ENCODE measurements at places on chromosomes 7 and 10.

DNA sequence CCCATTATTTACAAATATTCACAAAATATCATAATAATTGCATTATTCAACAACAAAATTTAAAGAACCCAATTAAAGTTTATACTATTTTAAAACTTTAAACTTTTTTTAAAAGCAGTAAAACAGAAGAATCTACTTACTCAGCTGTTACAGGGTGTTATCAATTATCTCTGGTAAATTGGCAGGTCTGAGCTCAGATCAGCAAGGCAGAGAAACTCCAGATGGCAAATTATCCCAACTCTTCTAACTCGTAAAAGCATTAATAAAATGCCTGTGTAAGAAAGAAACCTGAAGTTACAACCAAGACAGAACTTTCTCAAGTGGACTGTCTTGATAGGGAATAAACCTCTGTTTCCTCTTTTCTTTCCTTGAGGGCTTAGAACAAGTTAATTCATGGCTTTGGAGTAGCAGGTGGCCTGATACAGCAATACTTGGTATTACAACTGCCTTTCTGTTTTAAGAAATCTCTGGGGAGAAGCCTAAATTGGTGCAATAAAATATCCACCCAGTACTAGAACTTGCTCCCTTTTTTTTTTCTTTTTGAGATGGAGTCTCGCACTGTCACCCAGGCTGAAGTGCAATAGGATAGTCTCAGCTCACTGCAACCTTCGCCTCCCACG is 275.3 kb upstream of the MKLN1 start:
- no peak for DNase-seq

GRCh38 chr10:133097418-133097817 is 9.7 kb downstream of the ADGRA1 start:
- no peak for DNase-seq

- no peak for DNase-seq
Observed at GRCh38 chr7:73892003-73892999, 31.3 kb downstream of the TMEM270 start.

DNA sequence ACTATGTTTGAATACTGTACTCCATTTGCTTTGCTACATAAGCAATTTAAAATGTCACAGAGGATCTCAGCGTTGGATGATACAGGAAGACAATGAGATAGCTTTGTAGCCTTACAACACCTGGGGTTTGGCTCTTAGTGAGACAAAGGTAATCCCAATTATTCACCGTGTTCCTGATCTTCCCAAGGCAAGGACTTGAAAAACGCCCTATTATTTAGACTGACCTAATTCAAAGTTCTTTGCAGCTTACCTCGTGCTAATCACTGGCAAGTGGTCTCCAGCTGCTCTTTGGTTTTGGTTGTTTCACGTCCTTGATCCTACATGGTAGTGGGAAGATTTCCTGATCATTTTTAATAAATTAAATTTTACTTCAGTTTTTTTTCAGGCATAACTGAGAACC is 23.0 kb upstream of the C7orf33 start:
- no peak for DNase-seq

DNA sequence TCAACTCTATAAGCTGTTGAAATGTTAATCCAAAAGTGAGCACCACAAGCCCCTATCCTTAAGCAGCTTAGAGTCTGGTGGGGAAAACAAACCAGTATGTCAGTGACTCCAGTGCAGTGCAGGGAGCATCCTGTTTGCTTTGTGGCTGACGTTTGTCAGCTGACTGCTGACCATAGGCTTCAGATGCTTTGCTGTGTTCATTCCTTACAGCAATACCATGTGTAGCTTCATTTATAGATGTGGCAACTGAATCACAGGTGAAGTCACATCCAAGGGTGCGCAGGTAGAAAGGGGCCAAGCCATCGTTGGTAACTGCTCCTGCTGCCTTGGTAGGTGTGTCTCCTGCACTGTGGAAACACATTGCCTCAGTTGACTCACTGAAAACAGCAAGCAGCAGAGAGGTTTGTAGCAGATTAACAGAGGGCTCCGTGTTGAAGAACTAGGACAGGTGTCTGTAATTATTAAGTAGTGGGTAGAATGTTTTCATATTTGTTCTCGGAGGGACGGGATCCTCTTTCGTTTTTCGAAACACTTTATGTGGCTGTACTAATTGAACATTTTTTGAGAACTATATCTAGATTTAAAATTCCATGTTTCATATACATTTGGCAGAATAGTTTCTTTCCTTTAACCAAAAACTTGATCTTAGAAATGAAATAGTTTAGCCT is 2.0 kb downstream of the INSIG1 start:
- no peak for DNase-seq

- DNase-seq: no peak
Observed at GRCh38 chr7:120949998-120950538, 509 bp upstream of the ING3 start.
